ENCODE measurements at places on chromosomes 2 and 18.

- no peak for DNase-seq
Measured at GRCh38 chr2:72572501-72572900, 253.3 kb downstream of the EXOC6B start.

DNA sequence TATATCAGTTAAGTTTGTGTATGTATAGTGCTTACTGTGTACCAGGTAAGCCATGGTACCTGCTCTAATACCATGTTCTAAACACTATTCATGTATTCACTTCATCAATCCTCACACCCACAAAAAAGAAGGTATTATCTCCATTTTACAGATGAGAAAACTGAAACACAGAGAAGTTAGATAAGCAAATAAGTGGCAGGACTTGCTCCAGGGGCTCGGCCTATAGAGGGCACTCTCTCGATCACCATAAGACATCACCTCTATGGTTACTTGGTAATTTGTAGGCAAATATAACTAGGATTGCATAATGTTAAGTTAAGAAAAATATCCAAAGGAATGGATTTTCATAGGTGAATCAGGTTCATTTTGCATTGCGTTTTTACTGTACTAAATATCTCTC, 118.1 kb upstream of the FN1 start:
- DNase-seq: no peak

GRCh38 chr2:187174582-187174981, 273.5 kb downstream of the CALCRL start:
- DNase-seq: no peak

GRCh38 chr18:36887114-36887513, 58.2 kb downstream of the KIAA1328 start:
- no peak for DNase-seq
